ENCODE measurements at places on chromosomes 2 and 18.
A peak's percentile ranks its signal among the peaks of the same experiment; 100 is the strongest.

DNA sequence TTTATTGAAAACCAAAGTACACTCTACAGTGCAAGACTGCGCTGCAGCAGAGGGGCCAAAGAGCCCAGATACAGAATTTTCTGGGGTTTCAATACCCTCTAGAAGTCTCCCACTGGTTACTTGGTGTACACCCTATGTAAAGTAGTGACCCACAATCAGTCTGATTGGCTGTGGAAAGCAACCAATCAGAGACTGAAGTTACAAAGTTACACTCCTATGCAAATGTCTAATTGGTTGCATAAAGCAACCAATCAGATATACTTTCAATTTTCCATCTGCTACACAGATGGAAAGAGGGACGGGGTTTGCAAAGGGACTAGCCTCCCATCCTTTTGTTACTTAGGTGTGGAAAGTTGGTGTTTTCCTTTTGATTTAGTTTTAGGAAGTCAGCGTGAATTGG is 198.9 kb upstream of the SH3BP4 start:
- no peaks in the 10 kb centered on the region for H3K36me3 ChIP-seq
- no peaks in the 10 kb centered on the region for H3K27me3 ChIP-seq
- DNase-seq: no peak
- no peak overlapping the region for H3K4me3 ChIP-seq
- H3K4me1 ChIP-seq: no peaks in the 10 kb centered on the region

GRCh38 chr2:160431441-160431840 is 62.2 kb downstream of the RBMS1 start:
- DNase-seq: no peak
- no peaks in the 10 kb centered on the region for H3K36me3 ChIP-seq
- no peak overlapping the region for H3K27ac ChIP-seq
- peaks cover 16% of the 10 kb centered on the region for H3K4me1 ChIP-seq

- H3K4me1 ChIP-seq: peaks cover 46% of the 10 kb centered on the region
- no peaks in the 10 kb centered on the region for H3K36me3 ChIP-seq
- DNase-seq: no peak
- H3K27me3 ChIP-seq: no peaks in the 10 kb centered on the region
Measured at GRCh38 chr2:235612181-235612950, 118.5 kb downstream of the AGAP1 start.

- H3K36me3 ChIP-seq: no peaks in the 10 kb centered on the region
- no peaks in the 10 kb centered on the region for H3K27me3 ChIP-seq
- no peak overlapping the region for H3K4me3 ChIP-seq
- H3K4me1 ChIP-seq: no peaks in the 10 kb centered on the region
- no peak overlapping the region for H3K27ac ChIP-seq
Measured at GRCh38 chr2:35803126-35803525, 552.5 kb upstream of the CRIM1 start.

DNA sequence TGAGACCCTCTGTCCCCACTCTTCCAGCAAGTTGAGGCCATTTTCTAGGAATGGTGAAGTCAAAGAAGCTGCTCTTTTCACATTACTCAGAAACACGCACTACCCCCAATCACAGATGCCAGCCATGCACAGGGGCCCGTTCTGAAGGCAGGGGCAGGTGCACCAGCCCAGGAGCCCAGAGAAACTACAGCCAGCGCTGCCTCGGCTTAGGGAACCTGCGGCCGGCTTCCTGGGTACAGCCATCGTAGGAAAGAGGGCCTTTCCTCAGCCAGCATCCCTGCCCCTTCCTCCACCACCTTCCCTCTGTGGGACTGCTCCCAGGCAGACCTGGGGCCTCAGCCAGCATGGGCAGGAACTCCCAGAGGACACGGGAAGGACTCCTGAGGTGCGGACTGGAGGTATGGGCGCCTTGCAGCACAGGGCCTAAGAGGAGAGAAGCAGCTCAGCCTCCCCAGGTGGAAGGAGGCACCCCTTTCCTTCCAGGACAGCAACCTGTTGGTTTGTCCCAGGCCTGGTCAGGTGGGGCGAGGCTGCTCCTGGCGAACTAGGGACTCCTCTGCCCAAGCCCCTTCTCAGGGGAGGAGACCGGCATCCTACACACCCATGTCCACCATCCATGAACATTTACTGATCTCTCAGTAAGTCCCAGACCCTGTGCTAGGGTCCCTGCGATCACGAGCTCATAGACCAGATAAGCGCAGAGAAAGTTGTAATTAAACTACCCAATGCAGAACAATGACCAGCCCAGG is 99.0 kb upstream of the ID2 start:
- no peak for DNase-seq
- peaks cover 10% of the 10 kb centered on the region for H3K4me1 ChIP-seq
- H3K36me3 ChIP-seq: no peaks in the 10 kb centered on the region
- H3K27me3 ChIP-seq: no peaks in the 10 kb centered on the region
- peak overlapping the region; percentile 45 for H3K27ac ChIP-seq

GRCh38 chr2:144239306-144239705 is 280.6 kb downstream of the ZEB2 start:
- no peak for DNase-seq
- H3K27me3 ChIP-seq: no peaks in the 10 kb centered on the region
- peaks cover 3% of the 10 kb centered on the region for H3K4me1 ChIP-seq
- no peaks in the 10 kb centered on the region for H3K36me3 ChIP-seq
- no peak overlapping the region for H3K27ac ChIP-seq
- no peak overlapping the region for H3K4me3 ChIP-seq

DNA sequence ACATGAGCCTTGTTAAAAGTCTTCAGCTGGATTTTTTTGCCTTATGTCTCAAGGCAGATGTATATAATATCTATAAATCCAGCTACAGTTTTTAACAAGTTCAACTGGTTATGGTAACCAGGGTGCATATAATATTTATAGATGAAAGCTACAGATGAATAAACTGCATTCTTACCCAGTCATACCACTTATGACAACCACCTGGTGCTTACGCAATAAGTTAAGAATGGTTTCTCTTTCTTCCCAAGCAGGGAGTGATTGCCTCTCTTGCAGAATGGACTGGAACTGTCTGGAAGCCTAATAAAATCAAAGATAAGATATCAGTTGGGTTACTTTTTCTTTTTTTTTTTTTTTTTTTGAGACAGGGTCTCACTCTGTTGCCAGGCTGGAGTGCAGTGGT is 19.6 kb downstream of the DHX57 start:
- H3K4me3 ChIP-seq: no peak overlapping the region
- H3K36me3 ChIP-seq: peaks cover 90% of the 10 kb centered on the region
- H3K27ac ChIP-seq: no peak overlapping the region

DNA sequence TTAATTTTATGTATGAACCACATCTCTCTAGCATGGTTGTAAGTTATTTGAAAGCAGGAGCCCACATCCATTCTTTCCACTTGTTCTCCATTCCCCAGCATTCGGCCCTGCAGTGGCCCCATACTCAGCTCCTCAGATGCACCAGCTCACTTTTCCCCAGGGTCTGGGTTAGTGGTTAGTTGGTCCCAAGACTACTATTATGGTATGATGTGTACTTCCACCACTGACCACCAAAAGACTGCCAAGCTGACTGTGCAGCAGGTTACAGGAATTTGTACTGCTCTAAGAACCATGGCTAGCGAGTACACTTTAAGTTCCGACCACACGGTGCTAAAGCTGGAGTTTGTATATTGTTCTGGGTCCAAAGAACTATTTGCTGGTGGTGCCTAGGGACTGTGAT is 413.6 kb upstream of the TCF4 start:
- no peak for DNase-seq
- no peak overlapping the region for H3K27ac ChIP-seq
- no peaks in the 10 kb centered on the region for H3K27me3 ChIP-seq
- H3K36me3 ChIP-seq: no peaks in the 10 kb centered on the region

- no peak overlapping the region for H3K27ac ChIP-seq
- H3K4me3 ChIP-seq: no peak overlapping the region
- H3K27me3 ChIP-seq: no peaks in the 10 kb centered on the region
- H3K4me1 ChIP-seq: no peaks in the 10 kb centered on the region
- no peaks in the 10 kb centered on the region for H3K36me3 ChIP-seq
Measured at GRCh38 chr2:72386288-72386687, 238.6 kb upstream of the CYP26B1 start.

DNA sequence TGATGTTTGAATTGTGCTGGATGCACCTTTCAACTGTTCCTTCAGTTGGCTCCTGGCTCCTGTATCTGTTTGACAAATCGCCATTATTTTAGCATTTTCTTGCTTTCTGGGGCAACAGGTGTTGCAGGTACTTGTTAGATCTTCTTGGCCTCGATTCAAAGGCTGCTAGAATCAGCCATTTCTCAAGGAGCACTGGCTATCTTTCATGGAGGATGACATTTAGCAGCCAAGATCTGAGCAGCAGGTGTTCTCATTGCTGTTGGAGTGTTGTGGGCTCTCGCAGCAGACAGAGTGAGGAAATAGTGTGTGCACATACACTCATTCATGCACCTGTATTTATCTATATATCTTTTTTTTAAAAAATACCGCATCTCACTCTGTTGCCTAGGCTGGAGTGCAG is 52.2 kb downstream of the INPP5D start:
- peaks cover 8% of the 10 kb centered on the region for H3K27me3 ChIP-seq
- H3K36me3 ChIP-seq: no peaks in the 10 kb centered on the region
- DNase-seq: peak; percentile 6
- H3K4me3 ChIP-seq: no peak overlapping the region
- H3K27ac ChIP-seq: no peak overlapping the region

DNA sequence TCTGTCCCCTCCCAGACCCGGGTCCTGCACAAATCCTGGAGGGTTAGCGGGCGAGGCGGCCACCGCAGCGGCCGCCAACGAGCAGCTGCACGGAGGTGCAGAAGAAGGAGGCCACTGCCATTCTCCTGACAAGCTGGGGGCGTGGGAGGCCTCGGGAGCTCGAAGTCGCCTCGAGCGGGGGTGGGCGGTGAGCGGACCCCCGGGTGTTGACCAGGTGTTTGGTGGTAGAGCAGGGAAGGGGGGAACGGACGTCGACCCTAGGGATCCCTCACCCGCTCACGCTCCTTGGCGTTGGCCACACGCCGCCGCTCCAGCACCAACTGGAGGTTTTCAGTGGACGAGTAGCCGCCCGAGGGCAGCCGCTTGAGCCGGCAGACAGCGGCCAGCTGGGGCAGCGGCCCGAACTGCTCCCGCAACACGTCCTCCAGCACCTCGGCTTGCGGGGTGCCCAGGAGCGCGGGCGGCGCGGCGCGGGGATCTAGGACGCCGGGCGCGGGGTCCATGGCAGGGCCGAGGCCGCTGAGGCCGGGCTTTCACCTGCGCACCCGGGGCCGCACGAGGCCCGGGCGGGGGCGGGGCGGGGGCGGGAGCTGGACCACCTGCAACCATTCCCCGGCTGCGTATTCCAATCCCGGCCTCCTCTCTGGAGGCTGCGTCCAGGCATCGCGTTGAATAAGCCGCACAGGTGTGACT is at the start of gene FIGLA:
FIGLA (minus strand) TSS at position 508 of the 693 bp plus-strand sequence; CDS start at position 503, 5 bp downstream.
- H3K36me3 ChIP-seq: no peaks in the 10 kb centered on the region
- peak within 1 kb of the TSS; percentile 6 for H3K4me3 ChIP-seq
- no peak within 1 kb of the TSS for H3K27ac ChIP-seq

- no peaks in the 10 kb centered on the region for H3K36me3 ChIP-seq
- DNase-seq: no peak
- no peak overlapping the region for H3K27ac ChIP-seq
- H3K27me3 ChIP-seq: no peaks in the 10 kb centered on the region
- no peak overlapping the region for H3K4me3 ChIP-seq
Measured at GRCh38 chr2:29073933-29074332, 390 bp downstream of the PCARE start.

DNA sequence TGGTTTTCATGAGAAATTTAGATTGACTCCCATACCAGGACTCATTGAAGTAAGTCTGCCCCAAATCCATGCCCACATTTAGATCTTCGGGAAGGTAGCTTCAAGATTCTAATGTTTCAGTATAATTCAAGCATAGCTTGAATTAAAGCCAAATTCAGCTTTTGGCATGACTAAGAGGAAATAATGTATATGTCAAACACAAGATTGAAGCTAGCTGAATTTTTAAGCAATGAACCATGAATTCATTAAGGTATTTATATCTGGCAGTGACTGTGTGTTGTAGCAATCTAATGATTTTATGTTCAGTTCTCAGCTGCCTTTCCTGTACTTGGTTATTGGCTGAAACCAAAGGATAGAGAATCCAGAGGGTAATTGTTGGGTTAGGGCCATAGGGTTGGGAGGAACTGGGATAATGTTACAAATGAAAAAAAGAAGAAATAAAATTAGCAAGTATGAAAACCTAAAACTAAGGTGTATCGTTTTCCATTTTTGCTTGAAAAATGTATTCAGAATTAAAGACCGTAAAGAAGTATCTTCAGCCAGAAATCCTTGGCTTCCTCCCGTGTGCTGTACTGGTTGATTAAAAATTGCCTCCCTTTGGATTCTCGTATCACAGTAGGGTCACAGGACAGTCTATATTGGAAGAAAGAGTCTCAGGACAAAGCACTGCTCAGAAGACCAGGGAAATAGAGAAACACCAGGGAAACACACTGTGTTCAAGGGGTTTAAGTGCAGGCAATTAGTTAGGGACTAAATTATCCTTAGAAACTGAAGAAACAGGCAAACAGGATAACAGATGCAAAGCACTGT is 119.0 kb upstream of the FN1 start:
- no peaks in the 10 kb centered on the region for H3K36me3 ChIP-seq
- H3K4me1 ChIP-seq: no peaks in the 10 kb centered on the region
- no peak overlapping the region for H3K27ac ChIP-seq
- H3K27me3 ChIP-seq: no peaks in the 10 kb centered on the region
- no peak overlapping the region for H3K4me3 ChIP-seq

DNA sequence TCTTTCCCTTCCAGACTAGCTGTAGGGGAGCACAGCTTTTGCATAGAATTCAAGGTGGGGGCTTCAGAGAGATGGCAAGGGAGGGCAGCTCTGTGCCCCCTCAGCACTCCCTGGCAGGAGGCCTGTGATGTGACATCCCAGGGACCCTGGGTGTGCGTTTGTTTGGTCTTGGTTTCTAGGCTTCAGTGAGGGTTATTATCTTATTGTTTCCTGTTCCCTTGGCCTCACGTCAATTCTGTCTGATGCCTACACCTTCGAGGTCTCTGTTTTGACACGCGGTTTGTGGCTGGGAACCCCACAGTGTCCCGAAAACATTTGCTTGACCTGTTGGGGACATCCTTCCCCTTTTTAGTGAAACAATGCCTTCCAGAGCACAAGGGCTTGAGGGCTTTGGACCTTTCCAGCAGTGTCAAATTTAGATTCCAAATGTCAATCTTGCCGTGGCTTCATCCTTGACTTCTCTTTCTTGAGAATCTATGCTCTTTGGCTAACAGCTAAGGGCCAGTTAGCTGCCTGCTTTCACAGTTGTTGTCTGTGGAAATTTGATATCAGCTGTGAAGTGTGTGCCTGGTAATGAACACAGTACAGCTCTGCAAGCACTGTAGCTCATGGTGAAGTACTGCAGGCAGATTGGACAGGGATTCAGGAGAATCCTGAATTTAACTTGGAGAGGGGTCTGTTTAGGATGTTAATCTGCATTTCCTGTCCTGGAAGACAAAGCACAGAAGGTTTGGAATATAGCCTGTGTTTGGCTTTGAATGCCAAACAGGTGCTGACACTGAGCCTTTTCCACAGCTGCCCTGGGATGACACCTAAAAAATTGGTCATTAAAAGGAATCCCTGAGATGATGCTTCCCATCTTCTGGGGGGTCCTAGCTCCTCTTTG is 108.2 kb upstream of the CXCR4 start:
- no peaks in the 10 kb centered on the region for H3K36me3 ChIP-seq
- DNase-seq: no peak
- H3K4me1 ChIP-seq: no peaks in the 10 kb centered on the region
- H3K4me3 ChIP-seq: no peak overlapping the region
- no peaks in the 10 kb centered on the region for H3K27me3 ChIP-seq

Data from tibial artery (tissue), 4 donors.